GDM1 (cell line): ENCODE measurements at places on chromosomes 7 and 10.

DNA sequence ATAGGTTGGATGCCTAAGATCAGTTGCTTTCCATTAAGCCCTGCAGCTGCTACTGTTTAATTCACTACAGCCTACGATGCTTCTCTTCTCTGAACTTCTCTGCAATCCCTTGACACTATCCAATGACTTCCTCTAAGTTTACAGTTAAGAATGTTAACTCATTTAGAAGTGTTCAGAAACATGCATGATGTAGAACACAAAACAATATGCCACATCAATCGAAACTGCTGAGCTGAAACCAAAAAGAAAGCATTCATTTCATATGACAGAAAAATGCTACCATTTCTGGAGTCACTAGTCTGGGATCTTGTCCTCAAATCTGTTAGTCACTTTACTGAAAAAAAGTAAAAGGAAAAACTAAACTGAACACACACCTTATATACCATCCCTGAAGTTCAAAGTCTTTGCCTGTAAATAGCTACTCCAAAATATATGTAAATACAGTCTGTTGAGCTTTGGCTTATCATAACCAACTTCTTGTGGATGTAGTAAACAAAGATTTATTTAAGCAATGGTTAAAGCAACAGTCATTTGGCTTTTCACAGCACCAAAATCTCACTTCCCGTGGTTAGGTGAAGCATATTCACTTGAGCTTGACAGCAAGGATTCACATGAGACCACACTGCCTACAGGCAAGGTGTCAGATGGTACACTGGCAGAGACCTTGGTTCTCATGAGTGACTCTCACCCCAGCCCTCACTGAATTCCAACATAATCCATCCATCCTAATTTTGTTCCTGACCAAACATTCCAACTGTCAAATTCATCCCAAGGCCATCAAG lies 187.0 kb downstream of the PPP1R17 start:
- DNase-seq: no peak

DNA sequence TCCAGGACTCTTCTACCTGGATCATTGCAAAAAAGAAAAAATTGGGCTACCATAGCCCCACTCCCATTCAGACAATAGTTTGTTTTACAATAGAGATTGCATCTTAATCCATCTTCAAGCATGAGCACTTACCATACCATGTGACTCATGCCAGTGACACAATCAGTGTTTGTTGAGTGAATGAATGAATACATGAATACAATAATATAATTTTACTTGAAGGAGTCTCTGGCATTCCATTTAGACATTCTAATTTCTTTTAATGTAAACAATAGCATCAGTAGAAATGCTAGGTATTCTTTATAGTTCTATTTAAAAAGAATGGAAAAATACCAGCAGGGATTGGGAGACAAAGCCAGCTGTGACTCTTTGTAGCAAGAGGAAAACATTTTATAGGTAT lies 141.6 kb upstream of the AKR1E2 start:
- no peak for DNase-seq

GRCh38 chr7:123770378-123770777 lies 21.6 kb upstream of the WASL start:
- no peak for DNase-seq

DNA sequence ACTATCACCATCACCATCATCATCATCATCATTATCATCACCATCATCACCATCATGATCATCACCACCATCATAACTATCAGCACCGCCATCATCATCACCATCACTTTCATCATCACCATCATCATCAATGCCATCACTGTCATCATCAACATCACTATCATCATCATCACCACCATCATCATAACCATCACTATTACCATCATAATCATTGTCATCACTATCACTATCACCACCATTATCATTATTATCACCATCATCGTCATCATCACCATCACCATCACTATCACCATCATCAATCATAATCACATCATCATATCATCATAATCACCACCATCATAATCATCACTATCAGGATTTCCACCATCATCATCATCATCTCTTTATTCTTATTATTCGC lies 20.6 kb downstream of the INSIG1 start:
- no peak for DNase-seq

DNA sequence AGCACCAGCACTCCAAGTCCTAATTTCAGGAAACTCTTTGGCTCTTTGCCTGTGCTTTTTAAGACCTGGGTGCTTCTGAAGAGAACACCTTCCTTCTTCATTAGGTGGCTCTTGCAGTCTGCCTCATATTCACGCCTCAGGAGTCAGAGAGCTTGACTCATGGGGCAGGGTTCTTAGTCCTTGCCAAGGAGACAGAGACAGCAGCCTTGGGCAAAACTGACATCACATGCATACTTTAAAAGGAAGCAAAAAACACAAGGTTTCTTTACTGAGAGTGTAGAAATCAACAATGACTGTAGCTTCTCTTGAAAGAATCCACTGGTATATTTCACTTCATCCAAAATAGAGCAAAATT lies 780.6 kb downstream of the INHBA start:
- DNase-seq: no peak

DNA sequence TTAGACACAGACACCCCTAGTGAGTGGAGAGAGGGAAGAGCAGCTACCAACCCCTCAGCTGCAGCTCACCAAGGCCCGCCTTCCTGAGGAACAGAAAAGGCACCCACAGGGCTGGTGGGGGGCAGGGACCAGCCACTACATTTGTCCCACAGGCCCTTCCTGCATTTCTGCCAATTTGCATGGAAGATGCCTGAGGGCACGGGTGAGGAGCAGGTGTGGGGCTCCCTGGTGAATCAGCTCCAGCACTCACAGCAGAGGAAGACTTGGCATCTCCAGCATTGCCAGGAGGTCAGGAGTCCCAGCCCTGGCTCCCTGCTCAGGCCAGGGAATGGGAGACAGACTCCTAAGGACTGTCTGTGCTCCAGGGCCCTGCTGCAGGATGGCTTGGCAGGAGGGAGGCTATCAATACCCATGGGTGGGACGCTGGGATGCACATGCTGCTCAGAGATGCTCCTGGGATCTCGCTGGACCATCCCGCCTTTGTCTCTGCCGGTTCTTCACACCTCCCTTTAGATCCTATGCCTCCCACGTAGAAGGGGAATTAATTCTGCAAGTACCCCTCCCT lies 109.7 kb downstream of the SLIT1 start:
- no peak for DNase-seq

DNA sequence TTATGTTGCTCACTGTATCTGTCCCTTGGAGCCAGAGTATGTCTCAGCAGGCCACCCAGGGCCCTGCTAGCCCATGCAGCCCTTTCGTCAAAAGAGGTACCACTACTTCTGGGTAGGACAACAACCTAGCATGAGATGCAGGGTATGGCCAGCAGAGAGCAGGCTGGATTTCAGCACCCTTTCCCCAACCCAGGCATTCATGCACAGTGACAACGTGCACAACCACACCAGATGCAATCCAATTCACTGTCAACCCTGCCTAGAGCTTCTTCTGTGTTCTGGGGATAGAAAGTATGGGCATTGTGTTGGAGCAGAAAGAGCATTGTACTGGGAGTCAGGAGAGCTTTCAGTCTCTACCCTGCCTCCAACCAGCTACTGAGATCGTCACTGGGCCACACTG lies 37.9 kb downstream of the JAZF1 start:
- no peak for DNase-seq

DNA sequence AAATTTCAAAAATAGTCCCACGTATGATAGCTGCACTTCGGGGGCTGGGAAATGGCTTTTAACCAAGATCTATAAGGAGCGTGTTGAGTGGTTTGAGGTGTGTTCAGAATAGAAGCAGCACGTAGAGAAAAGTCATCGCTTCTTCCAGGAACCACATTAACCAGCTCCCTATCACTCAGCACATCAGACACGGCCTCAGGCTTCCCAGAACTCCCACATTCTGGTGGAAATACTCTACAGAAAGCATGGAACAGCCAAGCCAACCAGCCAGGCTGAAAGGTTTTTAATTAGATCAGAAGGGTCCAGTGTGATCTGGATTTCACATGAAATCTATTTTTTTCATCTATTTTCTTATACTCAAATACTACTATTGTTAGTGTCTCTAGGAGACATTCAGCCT lies 231.5 kb upstream of the NRP1 start:
- DNase-seq: no peak
